ENCODE measurements at places on chromosomes 12 and 14.

DNA sequence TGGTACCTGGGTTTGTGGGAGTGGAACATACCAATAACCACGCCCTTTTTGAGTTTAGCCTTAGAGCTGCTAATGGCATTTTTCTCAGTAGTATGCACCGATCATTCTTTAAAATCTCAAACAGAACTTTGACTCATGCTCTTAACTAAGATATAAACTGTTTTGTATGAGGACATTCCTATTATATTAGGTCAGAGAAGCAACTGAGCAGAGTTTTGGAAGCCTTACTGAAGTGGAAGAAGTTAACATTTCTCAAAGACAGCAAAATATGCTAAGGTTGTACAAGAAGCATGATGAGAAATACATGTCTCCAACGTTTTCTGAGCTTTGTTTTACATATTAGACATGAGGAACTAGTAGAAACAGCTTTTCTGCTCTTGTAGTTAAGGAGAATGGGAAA, 819.2 kb downstream of the FSCB start:
- DNase-seq, result no peak

DNA sequence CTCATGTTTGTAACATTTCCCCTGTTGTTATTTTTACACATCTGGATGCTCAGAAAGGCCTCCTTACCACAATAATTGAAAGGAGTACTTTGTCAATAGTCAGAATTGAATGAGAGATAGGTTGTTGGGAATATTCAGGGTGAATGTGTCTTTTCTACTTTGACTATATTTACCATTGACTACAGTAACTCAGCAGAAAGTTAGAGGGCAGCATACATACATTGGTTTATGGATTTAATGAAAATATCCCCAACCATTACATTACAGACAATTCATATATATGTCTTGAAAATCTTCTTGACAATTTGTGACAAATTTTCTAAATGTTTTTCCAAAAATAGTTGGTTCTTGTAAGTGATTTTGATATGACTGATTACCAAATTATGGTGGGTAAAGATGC, 97.7 kb downstream of the NTS start:
- no peak for DNase-seq

DNA sequence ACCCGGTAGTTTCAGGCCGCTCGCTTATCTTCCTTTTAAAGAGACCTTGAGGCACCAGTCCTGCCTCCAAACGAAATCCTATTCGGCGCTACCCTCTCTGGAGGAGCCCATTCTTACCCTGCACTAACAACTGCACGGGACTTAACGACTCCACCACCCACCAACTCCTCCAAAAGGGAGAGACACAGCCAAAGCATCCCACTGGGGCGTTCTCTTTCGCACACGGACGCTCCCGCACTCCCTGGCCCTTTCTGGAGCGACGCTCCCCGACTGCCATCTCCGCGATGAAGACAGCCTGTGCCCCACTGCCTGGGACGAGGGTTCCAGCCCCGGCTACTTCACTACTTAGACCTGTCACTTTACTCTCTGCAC, 650 bp downstream of the GALC start:
- no peak for DNase-seq

GRCh38 chr12:45246236-45246635, 30.3 kb downstream of the ANO6 start:
- DNase-seq, result no peak

DNA sequence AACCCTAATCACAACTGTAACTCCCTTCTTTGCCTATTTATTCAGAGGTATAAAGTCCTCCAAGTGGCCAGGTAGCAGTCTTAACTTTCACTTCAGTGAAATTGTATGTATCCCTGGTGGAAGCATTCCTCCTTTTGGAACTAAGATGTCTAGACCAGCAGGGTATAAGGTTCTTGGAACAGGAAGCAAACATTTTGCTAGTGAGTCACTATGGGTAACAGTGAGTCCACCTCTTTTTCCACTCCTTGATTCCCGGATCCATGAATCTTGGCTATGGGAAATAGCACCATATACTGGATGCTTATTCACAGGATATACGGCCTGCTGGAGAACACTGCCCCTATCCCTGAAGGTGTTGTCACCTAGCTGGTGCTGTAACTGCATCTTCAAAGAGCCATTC, 80.2 kb downstream of the KCNA5 start:
- DNase-seq, result no peak

- DNase-seq, result no peak
Measured at GRCh38 chr12:43969882-43970281, 134.0 kb downstream of the TMEM117 start.

DNA sequence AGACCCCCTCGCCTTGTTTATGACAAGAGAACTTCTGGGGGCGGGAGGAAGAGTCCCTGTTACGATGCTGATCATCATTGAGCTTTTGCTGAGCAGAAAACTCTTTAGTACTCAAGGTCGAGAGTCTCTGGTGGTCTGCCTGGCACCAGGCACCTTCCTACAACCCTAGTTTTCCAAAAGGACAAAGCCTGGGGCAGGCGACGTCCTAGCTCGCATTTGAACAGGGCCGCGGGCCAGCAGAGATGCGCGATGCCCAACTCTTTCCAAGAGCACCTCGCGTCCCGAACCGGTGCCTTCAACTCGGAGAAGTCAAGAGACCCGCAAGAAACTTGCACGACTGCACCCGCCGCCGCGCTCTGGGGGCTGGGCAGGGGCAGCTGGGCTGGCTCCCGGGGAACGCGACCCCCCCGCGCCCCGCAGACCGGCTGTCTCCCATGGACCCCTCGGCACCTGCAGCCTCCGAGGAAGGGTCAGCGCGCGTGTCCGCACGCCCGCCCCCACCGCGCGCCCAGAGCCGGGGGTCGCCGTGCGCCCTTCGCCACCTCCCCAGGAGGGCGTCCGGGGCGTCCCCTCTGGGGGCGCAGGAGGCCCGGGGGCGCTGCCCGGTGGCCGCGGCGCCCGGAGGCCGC, 377 bp upstream of the BCL7A start:
- DNase-seq, result no peak

DNA sequence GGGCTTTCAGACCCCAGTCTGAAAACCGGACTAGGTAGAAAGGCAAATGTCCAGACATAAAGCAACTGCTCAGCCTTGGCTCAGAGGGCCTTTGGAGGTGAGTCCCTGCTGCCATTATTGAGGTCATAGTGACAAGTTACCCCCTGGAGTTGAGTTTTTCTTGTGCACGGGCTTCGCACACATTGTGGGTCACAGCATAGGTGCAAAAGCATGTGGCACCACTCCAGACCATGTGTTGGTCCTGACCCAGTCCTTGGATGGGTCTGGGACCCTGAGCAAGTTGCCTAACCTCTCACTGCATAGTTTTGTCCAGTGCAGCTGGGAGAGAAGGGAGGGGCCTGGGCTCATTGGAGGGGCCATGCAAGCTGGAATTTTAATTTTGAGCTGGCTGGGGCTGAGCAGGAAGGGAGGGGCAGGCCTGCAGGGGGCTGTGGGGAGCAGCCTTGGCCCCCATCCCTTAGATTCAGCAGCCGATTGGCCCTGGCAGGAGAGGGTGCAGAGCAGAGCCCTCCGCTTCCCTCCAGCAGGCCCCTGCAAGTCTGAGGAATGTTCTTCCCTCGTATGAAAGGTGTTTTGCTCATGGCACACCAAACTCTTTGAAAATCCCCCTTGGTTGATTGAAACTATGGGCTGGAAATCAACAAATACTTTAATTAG, 4.2 kb upstream of the KRT5 start:
- DNase-seq, result peak; percentile 47

- peak; percentile 52 for DNase-seq
Measured at GRCh38 chr14:23121361-23121771, 2.3 kb upstream of the CEBPE start.

DNA sequence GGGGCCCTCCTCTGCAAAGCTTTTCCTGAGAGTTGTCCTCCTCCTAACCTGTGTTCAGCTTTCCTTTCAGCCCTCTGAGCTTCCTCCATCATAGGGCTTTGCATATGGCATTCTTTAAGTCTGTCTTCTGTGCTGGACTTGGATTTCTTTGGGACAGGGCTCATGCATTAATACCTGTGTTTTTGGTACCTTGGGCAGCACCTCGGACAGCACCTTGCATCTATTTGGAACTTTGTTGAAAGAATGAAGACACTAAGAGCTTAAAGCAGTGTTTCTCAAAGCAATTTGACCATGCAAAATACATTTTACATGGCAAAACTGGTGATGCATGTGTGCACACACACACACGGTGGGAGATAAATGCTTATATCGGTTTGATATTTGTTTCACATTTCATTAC, 115.0 kb upstream of the SRRM4 start:
- DNase-seq, result no peak

Measured in ecto neural progenitor cell (in vitro differentiated cells).